M059J (cell line): ENCODE measurements at places on chromosomes 11 and 22. TPM values are rescaled to one million over a fixed set of nuclear protein-coding genes. Genes with fewer than 3 reads are reported as not detected.

DNA sequence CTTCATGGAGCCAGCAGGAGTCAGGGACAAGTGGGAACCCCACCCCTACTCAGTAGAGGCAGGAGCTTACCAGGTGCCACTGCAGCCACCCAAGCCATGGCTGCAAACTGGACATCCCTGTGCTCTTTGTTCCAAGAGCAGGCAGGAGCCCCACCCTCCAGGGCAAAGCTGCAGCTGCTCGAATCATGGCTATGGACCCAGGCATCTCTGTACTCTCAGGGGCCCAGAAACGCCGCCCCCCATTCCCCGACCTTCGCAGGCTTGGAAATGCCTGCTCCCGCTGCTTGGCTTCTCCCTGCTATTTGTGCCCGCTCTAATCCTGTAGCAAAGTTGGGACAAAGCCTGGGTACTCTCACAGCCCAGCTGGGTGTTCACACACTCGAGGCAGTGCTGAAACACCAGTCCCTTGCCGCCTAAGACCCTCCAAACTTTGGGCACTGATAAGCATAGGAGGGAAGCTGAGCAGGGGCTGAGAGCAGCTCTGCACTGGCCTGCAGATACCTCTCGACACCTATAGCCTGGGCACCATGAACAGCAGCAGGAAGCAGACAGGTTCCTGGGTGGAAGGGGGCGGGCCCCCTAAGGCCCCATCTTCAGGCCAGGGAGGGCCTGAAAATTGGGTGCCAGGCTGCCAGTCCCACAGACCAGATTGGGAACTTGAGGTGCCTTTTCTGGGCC, 402.4 kb downstream of the LRRC4C start:
- no peak for DNase-seq

GRCh38 chr22:28473258-28473657, 206.4 kb downstream of the TTC28 start:
- DNase-seq = no peak

DNA sequence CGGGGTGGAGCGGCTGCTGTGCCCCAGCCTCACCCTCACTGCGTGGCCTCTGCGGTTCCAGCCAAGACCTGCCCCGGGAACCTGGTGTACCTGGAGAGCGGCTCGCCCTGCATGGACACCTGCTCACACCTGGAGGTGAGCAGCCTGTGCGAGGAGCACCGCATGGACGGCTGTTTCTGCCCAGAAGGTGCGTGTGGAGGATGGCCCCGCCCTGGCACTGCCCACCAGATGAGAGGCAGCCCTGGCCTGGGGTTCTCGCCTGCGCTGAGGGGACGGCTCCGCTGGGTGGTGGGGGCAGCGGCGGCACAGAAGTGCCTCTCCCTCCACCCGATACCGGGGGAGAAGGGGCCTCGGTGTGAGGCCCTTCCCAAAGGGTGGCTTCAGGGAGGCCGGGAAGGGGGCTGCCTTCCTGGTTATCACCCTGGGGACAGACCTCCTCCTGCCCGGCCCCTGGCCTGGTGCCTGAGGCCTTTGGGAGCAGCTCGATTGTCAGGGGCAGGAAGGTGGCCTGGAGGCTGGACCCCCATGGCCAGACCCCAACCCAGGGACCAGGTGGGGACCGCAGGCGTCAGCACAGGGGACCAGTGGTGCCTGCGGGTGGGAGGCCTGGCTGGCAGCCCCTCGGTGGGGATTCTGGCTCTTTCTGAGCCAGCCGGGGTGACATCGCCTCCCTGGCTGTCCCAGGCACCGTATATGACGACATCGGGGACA, 7.1 kb downstream of the MUC2 start:
- DNase-seq = no peak

- peak; percentile 33 for DNase-seq
Measured at GRCh38 chr11:1422481-1422880, 32.7 kb downstream of the BRSK2 start.

DNA sequence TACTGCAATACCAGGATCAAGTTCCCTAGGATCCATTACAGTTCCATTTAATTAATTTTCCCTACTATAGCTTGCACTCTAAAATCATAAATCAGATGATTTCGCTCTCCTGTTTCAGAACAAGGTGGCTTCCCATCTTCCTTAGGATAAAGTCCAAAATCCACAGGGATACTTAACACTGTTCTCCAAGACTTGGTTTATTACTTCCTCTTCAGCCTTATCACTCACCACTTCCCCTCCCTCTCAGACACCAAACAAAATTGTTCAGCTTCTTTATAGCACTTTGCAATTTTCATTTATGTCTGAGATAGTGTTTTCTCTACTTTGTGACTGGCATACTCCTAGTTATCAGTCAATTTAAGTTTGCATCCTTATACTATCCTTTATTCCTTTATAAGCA, 124.6 kb downstream of the GRIA4 start:
- DNase-seq = no peak

- peak; percentile 67 for DNase-seq
Measured at GRCh38 chr11:122138744-122139594, 23.0 kb upstream of the BLID start.

- no peak for DNase-seq
Measured at GRCh38 chr11:2114430-2115241, 24.6 kb downstream of the IGF2 start.

DNA sequence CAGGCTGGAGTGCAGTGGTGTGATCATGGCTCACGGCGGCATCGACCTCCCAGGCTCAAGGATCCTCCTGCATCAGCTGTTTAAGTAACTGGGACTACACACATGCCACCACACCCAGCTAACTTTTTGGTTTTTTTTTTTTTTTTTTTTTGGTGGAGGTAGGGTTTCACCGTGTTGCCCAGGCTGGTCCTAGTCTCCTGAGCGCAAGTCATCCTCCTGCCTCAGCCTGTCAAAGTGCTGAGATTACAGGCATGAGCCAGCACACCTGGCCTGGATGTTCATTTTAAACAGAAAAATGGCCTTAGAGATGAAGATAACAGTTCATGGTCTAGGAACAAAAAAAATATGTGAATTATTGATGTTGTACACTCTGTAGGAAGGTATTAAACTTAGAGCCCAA, 13.6 kb upstream of the SLC25A18 start:
- DNase-seq = no peak

DNA sequence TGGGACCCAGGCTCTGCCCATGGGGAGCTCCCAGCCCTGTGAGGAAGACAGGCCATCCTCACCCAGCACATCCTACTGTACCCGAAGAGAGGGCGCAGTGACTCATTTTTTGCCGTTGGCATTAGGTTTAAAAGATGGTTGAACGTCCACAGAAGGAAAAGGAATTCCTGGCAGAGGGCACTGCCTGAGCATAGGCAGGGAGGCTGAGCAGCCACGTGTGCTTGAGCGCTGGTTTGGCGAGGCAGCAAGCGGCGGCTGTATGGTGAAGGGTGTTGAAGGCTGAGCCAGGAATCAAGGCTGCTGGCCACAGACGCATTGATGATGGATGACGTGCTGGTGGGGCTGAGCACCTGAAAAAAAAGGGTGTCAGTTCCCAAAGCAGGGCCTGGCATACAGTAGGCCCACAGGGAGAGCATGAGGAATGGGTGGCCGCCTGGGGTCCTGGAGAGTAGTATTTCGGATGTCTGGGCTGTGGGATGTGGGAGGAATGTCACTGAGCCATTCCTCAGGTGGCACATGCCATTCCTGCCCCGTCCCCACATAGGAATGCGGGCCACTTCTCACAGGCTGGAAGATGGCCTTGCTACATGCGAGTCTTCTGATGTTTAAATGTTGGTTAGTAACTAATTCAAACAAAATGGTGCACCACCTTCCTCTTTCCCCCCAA, 112.5 kb downstream of the KIAA1671 start:
- DNase-seq = peak; percentile 85

DNA sequence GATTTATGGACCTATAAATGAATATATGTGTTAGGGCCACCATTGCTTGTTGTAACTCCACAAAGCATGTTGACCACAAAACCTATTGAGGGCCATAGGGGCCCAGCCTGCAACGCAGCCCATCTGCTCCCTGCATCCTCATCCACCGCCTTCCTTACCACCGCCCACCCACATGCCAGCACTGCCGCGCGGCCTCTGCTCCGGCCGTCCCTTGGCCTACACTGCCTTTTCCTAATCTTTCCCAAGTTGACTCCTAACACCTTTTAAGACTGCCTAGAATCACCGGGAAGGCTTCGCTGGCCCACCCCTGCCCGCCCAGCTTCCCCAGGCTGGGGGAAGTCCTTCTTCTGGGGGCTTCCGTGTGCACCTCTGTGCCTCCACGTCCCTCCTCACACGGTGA, 55.0 kb downstream of the SNX19 start:
- DNase-seq = no peak

DNA sequence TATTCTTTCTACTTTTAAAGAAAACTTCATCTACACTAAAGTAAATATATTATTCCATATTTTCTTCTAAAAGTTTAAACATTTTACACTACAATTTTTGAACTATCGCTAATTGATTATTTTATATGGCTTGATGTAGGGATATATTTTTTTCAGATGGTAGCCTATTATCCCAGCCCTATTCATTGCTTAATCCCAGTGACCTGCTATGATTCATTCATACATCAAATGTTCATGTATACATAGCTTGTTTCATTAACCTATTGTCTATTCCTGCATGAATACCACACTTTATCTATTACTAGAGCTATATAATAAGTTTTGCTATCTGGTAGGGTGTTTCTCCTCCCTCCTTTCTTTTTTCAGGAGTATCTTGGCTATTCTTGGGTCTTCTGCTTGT, 5.0 kb upstream of the ROBO4 start:
- no peak for DNase-seq

DNA sequence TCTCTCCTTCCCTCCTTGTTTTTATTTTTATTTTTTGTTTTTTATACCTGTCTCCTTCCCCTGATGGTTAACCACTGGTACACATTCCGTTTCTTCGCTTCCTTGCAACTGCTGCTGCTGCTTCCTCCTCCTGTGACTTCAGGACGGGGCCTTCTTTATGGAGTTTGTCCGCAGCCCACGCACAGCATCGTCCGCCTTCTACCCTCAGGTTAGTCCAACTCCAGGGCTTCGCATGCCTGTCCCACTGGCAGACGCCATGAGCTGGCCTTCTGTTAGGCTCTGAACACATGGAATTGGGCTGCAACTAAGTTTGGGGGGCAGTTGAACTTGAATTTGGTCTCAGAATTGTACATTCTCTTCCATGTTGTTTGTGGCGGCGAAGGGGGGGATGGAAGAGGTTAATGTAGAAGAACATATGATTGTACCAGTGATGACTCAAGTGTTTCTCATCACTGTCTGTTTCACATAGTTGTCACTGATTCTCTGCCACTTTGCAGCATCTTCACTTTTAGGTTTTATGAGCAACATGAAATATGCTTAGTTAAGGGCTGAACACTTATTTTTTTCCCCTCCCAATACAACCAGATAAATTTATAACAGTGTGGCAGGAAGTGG, 83.0 kb upstream of the YWHAH start:
- no peak for DNase-seq

DNA sequence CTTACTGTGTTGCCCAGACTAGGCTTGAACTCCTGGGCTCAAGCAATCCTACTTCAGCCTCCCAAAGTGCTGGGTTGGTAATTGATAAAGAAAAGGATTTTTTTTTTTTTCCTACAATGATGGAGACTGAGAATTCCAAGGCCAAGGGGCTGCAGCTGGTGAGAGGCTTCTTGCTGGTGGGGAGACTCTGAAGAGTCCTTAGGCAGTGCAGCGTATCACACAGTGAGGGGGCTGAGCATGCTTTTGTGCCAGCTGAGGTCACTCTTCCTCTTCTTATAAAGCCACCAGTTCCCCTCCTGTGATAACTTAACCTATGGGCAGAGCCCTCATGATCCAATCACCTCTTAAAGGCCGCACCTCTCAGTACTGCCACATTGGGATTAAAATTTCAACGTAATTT, 28.2 kb upstream of the CCDC81 start:
- DNase-seq = no peak

DNA sequence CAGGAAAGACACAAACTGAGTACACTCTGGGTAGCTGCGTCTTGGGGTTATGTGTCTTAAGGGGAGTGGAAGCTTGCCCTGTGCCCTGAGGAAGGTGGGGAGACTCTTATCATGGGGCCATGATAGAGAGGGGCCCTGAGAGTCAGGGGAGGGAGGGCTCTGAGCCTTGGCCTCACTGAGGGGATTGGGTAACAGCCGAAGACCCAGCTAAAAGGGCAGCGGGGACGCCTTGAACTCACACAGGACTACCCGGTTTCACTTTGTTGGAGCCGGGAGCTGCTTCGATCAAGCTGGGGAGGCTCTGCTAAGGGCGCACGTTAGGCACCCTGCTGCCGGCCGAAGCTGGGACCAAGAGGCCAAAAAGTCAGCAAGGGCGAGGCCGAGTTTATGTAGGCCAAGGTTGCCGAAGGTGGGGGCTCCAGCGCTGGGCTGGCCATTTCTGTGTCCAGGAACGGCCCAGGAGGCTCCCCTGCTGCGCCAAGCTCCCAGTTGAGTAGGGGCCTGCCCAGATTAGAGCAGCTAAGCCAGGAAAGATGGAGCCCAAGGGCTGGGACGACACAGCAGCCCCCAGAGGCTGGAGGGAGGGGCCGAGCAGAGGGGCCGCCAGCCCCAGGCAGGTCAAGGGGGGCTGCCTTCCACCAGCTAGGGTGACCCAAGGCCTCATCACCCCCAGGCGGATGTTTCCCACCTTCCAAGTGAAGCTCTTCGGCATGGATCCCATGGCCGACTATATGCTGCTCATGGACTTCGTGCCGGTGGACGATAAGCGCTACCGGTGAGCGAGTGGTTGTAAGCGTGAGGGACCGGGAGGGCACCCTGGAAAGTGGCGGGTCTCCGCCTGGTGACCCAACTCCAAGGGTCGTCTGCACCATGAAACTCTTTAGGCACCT, 2.2 kb downstream of the TBX1 start:
- no peak for DNase-seq

GRCh38 chr11:14904745-14905103, 12.7 kb upstream of the CYP2R1 start:
- DNase-seq = peak; percentile 53

- no peak for DNase-seq
Measured at GRCh38 chr11:103867481-103867880, 169.0 kb upstream of the DDI1 start.

DNA sequence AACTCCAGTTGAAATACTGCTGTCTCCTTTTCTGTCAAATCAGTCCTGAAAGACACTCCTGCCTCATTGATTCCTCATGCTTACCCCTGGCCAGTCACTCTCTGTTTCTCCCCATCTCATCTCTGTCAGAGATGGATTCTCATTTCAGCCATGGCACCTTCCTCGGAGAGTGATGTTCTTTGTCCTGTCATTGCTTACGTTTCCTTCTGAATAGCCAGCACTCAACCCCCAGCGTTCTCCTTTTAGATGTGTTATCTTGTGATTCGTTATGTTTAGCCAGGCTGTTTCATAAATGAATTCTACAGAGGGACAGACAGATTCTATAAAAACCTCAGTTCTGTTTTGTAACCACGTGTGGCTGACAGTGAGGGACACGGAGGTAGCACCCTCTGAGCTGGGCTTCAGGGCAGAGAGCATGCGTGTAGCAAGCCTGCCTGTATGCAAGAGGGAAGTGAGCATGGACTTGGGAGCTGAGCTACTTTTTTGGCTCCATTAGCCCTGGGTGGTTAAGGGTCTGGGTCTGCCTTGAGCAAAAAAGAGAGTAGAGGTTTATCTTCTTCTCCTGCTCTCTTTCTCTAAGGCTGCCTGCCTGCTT, 354.6 kb downstream of the DDX10 start:
- DNase-seq = no peak

PARVB gene
- total RNA-seq = 0.15 TPM in 1 of 2 replicates, not detected in the other

BTG4 gene
- total RNA-seq = not detected in 2 replicates

OR4C3 gene
- not detected in 2 replicates for total RNA-seq

YDJC gene
- 28.4 and 57.4 TPM in 2 replicates for total RNA-seq

MS4A18 gene
- total RNA-seq = not detected in 2 replicates

SEZ6L gene
- not detected in 2 replicates for total RNA-seq
